ENCODE measurements at places on chromosomes 7 and 10.
A peak's percentile ranks its signal among the peaks of the same experiment; 100 is the strongest.

- no peak for DNase-seq
Measured at GRCh38 chr7:23285657-23286646, 13.2 kb upstream of the MALSU1 start.

- no peak for DNase-seq
Measured at GRCh38 chr7:140570120-140570519, 70.5 kb downstream of the DENND2A start.

- no peak for DNase-seq
Measured at GRCh38 chr10:131726076-131726880, 174.5 kb upstream of the PPP2R2D start.

DNA sequence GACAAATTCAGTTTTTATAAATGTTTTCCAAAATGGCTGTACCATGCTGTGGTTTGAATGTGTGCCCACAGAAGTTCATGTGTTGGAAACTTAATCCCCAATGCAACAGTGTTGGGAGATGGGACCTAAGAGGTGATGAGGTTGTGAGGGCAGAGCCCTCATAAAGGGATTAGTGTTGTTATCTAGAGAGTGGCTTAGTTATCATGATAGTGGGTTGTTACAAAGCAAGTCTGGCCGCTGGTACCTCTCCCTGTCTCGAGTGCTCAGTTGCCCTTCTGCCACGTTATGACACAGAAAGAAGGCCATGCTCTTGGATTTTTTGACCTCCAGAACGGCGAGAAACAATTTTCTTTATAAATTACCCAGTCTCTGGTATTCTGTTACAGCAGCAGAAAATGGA, 119.0 kb downstream of the BTAF1 start:
- DNase-seq, result no peak

DNA sequence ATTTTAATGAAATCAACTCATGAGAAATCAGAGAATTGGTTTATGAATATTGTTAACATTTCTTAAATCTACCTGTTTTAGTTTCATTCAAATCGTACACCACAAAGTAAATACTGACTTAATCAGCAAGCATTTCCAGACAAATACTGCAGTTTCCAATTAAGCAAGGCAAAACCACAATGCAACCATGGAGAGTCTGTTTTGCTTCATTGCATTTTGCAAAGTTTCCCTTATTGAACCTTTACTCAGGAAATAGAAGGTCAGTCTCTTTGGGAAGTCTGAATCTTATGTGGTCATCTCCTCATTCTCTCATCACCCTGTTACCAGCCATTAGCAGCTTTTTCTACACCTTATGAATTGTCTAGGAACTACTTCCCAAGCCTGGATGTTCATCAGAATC, 400.5 kb downstream of the IPMK start:
- no peak for DNase-seq

DNA sequence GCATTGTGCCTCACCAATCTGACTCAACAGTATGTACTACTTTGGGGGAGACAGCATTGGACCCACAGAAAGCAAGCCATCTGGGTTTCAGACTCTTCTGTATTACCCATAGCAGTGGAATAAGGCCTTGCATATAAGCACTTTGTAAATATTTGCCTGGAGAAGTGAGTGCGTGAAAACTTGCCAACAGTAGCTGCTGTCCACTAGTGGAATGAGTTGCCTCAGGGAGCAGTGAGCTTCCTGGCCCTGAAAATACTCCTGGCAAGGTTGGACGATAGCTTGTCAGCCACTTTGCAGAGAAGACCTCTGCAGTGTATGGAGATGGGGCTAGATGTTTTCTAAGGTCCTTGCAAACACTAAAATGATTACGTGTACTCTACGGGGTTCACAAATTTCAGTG, 21.6 kb downstream of the GARS1 start:
- no peak for DNase-seq

DNA sequence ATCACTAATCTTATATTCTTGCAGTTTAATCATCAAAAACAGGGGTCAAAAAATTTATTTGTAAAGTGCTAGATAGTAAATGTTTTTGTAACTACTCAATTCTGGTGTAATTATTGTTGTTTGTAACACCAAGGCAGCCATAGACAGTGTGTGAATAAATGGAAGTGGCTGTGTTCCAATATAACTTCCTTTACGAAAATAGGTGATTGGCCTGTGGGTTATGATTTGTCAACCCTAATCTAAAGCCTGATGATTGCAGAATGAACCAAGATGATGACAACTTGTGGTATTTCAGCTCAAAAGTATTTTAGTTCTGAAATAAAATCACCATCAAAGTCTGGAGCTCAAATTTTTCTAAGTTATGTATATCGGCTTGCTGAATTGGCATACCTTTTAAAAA, 34.4 kb upstream of the ETV1 start:
- no peak for DNase-seq

DNA sequence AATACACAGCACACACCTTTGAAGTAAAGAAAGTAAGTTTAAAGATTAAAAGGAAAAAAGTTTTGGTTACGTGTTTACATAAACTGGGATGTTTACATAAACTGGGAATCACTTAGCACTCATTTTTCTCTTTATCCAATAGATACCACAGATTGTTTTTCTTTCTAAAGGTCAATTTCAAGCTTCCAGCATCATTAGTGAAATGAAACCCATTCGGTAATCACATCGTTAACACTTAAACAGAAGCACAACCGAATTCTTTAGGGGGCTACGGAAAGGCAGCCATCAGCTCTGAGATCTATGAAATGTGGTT, 1.1 kb downstream of the ODAD2 start:
- no peak for DNase-seq

GRCh38 chr10:71590781-71591350, 128.7 kb downstream of the C10orf105 start:
- DNase-seq, result no peak

DNA sequence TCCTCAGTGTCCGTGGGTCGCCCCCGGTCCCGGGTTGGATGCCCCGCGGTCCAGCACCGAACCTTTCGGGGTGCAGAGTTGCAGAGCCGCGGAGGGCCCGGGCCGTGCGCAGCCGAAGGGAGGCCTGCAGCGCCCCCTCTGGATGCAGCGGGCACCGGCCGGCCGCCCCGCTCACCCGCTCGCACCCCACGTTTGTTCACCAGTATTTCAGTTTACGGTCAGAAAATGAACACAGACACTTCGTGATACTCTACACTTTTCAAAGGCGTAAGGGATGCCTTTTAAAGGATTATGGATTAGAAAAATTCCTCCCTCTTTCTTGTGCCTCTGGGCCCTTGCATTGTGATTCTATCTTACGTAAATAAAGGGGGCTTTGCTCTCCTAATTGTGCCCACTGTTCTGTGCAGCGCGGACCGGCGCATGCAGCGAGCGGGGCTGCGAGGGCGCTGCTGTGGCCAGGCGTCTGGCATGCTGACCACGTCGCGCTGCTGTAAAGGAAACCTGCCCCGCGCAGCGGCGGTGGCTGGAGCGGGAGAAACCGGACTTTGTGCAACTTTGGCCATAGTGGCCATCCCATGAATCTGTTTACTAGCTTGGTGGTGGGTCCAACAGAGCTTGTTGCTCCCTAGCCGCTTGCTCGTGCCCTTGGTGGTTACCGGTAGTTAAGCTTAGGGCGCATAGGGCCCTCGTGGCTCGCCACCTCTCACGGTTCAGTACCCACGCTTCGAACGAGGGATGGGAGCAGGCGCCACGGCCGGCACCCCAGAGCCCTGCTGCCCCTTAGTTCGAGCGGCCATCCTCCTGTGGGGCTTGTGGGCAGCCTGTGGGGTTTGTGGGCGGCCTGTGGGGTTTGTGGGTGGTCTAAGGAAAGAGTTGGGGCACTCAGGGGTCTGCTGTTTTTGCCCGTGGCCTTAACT, 739 bp upstream of the MEST start:
- no peak for DNase-seq

DNA sequence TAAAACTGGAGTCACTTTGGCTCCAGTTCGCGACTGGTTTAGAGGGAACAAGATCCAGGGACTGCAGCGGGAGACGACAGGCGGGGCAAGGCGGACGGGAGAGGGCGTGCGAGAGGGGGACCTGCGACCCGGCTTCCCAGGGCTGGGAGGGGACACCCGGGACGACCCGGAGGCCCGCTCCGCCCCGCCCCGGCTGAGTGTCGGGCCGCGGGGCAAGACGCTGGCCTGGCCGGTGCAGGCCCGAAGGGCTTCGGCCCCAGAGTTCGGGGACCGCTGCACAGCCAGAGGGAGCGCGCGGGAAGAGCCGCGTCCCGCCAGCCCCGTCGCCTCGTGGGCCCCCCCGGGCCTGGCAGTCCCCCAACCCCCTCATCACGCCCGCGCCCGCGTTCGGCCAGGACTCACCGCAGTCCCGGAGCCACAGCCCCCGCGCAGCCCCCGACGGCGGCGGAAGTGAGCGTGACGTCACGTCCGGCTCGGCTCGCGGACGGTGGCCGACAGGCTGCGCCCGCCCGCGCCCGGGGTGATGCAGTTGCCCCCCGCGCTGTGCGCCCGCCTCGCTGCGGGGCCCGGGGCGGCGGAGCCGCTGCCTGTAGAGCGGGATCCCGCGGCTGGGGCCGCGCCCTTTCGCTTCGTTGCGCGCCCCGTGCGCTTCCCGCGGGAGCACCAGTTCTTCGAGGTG, at the start of the genes TUBGCP2 and ZNF511:
TUBGCP2 (minus strand) TSS at position 452 of the 679 bp plus-strand sequence. CDS start 5,931 bp downstream, outside the sequence.
ZNF511 (plus strand) TSS at position 494 of the 679 bp plus-strand sequence; CDS start at position 524, 30 bp downstream.
- peak; percentile 76 for DNase-seq

- DNase-seq, result no peak
Measured at GRCh38 chr10:9634466-9634865, 1383.2 kb upstream of the CELF2 start.

DNA sequence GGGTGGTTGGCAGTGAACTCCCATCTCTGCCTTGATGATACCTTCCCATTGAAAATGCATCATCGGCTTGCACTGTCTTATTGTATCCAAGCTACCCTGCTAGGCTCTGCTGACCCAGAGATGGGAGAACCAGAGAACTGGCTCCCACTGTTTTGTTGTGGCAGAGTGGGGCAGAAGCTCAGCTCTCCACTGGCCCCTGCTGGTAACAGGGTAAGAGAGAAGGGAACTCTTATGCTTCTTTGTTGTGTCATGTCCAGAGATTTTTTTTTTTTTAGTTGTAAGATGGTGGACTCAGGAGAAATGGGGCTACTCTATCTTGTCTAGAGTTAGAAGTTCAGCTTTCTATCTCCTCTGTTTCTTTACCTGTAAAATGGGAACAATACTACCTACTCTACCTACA, 100.5 kb upstream of the SDK1 start:
- no peak for DNase-seq

DNA sequence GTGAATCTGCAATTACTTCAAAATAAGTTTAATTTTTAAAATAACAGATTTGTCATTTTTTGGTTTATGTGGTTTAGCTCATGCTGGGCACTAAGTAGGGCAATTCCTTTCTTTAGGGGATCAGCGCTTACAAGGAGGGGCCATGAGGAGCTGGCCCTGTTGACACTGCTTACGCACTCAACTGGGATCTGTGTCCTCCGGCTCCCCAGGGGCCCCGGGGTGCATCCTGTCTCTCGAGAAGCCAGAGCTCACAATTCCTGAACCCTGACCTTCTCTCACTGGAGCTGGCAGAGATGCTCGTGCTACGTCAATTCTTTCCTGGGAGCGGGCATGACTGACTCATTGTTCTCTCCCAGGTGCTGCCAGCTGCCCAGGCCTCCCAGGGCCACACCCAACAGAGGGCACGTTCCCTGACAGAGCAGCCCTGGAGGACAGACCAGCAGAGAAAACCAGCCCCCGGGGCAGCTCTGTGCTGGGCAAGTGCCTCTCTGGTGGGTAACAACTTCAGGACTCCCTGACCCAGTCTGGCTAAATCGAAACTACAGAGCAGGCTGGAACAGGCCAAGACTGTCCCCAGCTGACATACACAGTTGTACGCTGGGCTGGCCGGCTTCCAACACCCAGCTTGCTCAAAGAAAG, 36.8 kb downstream of the CTBP2 start:
- no peak for DNase-seq

DNA sequence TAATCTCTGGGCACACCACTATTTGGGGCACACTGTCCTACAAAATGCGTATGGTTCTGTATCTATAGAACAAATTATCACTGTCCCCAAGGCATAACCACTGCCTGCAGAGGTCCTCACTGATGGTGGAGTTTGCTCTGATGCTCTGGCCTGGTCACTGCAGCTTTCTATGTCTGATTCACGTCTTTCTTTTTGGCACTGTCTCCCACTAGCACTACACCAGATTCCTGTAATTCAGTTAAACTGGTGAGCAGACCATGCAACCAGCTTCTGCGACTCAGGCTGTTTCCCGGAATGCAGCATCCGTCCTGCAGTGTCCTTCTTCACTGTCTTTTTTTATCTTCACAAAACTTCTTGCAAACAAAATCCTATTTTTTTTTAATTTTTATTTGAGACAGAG, 112.8 kb downstream of the KLF6 start:
- DNase-seq, result no peak

GRCh38 chr7:4065190-4065589, 616.9 kb upstream of the FOXK1 start:
- DNase-seq, result no peak

DNA sequence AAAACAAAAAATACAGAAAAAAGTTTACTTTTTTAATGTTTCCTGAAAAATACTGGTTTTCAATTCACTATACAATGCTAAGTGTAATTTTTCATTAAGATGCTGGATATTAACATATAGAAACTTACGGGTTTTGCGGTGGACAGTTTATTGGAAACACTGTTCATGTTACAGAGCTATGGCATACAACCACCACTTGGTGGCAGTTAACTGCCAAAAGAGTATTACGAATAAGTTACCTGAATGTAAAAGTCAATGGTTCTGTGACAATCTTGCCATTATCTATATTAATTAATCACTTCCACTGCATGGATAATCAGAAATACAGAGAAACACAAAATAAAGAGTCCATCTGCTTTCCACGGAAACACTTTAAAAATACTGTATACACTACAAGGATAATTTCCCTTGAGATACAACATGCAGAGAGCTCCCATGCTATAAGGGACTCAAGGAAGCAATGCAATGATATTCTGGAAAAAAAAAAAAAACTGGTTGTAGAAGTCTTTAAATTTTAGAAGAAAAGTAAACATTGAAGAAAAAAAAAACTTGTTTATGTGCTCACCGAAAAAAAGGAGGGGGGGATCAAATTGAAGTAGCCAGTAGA, 97.0 kb downstream of the TPK1 start:
- DNase-seq, result no peak

DNA sequence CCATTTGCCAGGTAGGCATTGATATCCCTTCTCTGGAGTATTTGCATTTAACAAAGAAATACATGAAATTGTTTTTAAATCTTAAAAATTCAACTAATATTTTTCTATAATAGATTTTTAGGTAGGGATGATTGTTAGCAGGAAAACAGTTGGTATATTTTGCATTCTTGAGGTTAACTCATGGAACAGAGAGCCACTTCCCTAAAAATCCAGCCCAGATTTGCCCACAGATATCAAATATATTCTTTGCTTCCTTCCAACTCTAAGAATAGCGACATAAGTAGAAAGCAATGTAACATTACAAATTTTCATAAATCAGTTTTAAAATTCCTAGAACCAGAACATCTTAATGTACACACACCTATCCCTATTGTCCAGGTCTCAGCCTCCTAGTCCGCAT, 45.0 kb upstream of the ANLN start:
- DNase-seq, result no peak

- no peak for DNase-seq
Measured at GRCh38 chr10:22767859-22768258, 53.5 kb upstream of the PIP4K2A start.

- DNase-seq, result no peak
Measured at GRCh38 chr7:90337106-90337505, 9.4 kb upstream of the GTPBP10 start.

GRCh38 chr7:34457329-34457728, 200.7 kb upstream of the NPSR1 start:
- no peak for DNase-seq

GRCh38 chr7:94962661-94963060, 55.3 kb downstream of the PPP1R9A start:
- DNase-seq, result no peak
